NCI-H1930 (cell line): ENCODE measurements at places on chromosomes 7 and 10.

DNA sequence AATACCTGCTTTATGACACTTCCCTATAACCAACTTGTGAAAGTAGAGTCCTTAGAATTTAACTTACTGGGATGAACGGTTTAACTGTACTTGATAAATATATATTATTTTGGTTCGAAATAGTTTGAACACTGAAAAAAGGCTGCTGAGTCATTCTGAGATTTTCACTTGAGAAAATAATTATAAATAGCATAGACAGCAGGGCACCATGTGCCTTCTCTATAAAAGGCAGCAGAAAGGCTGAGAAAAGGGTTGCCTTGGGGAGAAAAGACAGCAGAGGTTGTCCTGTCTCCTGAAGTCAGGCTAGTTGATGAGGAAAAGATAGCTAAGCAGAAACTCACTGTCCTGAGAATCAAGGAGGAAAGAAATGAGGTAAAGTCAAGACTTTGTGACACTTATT lies 92.4 kb downstream of the CTTNBP2 start:
- no peak for DNase-seq

DNA sequence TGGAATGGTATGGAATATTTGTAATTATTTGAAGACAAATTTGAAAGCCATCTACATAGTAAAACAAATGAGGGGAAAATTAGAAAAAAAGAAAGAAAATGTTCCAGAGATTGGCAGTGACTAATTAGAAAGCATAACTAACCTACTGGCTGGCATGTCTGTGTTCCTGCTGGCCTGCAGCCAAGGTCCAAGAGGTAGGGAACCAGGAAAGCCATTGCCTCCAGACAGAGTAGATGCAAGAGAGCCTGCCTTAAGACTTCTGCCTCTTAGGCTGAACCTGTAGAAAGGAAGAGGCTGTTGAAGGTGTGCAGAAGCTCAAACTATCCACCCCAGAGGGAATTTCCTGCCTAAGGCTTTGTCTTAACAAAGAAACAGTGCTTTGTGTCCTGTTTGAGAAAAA lies 982.0 kb downstream of the SORCS1 start:
- no peak for DNase-seq

- DNase-seq: peak; percentile 61
Observed at GRCh38 chr7:142412551-142413193, 154.8 kb upstream of the PRSS58 start.

DNA sequence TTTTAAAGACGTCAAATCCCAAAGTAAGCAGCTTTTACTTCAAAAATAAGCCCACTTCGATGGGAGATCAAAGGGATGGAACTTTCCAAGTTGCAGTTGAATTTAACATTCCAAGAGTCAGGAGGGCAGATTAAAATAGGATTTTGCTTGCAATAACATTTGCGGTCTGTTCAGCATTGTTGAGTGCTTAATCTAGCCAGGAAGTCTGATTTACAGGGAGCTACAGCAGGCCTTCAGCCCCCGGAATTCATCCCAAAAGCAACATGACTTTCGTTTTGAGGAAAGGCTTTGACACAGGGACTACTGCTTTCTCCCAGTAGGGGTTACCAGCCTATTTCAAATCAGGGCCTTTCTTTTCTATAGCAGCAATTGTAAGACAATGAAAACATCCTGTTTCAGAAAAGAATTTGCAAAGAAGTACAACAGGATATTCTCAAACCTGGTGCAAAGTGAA lies 279.6 kb upstream of the PITRM1 start:
- no peak for DNase-seq

GRCh38 chr10:101189461-101190401 lies 39.5 kb downstream of the LBX1 start:
- no peak for DNase-seq

DNA sequence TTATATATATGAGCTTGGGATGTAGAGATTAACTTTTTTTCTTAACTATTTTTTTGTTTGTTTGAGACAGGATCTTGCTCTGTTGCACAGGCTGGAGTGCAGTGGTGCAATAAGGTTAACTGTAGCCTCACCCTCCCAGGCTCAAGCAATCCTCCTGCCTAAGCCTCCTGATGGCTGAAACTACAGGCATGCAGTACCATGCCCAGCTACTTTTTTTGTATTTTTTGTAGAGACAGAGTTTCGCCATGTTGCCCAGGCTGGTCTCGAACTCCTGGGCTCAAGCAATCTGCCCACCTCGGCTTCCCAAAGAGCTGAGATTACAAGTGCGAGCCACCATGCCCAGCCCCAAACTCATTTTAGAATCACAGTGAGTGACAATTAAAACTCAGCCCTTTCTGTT lies 105.2 kb downstream of the CUBN start:
- no peak for DNase-seq

- DNase-seq: no peak
Observed at GRCh38 chr7:20350518-20350951, 19.8 kb downstream of the ITGB8 start.

DNA sequence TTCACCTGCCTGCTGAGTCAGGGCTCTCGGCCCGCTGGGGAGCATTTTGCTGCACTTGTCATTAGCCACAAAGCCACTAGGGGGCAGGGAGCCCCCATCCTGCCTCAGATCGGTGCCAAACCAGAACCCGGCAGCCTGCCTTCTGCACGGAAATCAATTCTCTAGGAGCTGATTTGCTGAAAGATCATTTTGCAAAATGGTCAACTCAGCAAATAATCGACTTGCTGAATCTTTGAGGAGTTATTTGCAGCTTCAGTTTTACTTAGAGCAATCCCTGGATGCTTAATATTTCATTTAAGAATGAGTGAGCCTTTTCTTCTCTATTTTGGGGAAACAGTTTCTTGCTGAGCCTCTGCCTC lies 1.7 kb upstream of the GIMAP8 start:
- DNase-seq: peak; percentile 19

DNA sequence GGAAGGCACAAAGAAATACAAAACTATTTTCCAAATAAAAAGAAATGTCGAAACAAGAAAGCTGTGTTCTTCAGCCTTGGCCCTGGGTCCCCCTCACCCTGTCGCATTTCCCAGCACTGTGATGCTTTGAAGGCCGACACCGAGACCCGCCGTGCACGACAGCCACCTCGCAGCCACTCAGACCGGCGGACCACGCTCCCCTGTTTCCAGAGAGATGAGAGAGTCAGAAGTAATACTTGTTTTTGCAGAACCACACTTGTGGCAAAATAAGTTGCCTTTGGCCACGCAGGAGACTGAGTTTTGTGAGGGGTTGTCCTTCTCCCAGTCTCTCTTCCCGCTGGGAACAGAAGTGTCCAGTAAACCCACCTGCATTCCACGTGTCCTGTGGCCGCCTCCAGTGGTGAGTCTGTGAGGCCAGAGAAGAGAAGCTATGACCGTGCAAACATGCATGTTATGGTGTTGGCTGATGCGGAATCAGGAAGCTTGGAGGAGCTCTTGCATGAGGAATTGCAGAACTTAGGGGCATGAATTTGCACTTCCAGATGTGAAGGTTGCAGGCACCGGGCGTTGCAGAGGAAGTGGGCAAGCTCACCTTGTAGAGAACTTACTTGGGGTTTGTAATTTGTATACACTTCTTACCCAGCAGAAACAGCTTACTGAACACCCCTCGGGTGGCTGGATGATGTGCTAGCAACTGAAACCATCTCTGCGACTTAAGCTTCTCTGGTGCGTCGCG lies 194.5 kb downstream of the EBF3 start:
- DNase-seq: no peak

GRCh38 chr10:94088926-94089381 lies 95.2 kb downstream of the PLCE1 start:
- no peak for DNase-seq

GRCh38 chr7:602341-603141 lies 82.9 kb upstream of the PDGFA start:
- no peak for DNase-seq

GRCh38 chr7:90631502-90631901 lies 35.4 kb downstream of the CDK14 start:
- no peak for DNase-seq

GRCh38 chr10:110389255-110389654 lies 84.5 kb upstream of the SMNDC1 start:
- no peak for DNase-seq

GRCh38 chr10:29270883-29271282 lies 18.0 kb upstream of the LYZL1 start:
- DNase-seq: no peak

DNA sequence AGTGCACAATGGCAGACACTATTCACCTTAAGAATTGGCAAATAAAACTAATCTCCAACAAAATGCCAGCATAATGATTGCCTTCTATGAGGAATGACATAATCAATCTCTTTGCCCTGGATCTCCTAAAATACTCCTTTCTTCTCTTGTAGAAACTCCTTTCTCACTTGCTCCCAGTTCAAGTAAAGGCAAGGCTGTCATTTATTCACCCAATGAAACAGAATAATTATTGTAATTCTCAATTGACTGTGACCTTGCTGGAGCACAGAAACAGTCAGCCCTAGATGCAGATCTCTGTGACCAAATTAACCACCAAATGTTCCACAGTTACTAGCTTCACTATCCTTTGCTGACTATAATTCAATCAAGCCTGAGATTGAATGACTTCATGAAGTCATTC lies 99.3 kb downstream of the SEMA3C start:
- no peak for DNase-seq

- DNase-seq: no peak
Observed at GRCh38 chr10:48799341-48800006, 114.8 kb downstream of the WDFY4 start.

DNA sequence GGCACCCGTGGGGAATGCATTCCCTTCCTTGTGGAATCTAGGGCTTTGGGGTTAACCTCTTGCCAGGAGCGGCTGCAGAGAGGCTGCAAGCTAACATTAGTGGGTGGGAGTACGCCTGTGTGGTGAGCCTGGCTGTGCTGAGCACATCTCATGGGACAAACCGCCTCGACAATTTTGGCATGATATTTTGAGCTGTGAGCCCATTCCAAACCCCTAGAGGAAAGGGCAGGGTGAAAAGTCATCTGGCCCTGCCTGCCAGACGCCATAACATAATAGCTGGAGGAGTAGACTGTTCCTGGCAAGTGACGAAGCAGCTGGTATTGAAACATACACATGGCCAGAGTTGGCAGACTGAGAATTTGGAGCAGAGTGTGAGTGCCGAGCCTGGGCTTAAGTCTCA lies 110.0 kb downstream of the TACC2 start:
- no peak for DNase-seq
